Cortex of kidney (tissue), 1 donor: ENCODE measurements at places on chromosomes 7 and 10.

DNA sequence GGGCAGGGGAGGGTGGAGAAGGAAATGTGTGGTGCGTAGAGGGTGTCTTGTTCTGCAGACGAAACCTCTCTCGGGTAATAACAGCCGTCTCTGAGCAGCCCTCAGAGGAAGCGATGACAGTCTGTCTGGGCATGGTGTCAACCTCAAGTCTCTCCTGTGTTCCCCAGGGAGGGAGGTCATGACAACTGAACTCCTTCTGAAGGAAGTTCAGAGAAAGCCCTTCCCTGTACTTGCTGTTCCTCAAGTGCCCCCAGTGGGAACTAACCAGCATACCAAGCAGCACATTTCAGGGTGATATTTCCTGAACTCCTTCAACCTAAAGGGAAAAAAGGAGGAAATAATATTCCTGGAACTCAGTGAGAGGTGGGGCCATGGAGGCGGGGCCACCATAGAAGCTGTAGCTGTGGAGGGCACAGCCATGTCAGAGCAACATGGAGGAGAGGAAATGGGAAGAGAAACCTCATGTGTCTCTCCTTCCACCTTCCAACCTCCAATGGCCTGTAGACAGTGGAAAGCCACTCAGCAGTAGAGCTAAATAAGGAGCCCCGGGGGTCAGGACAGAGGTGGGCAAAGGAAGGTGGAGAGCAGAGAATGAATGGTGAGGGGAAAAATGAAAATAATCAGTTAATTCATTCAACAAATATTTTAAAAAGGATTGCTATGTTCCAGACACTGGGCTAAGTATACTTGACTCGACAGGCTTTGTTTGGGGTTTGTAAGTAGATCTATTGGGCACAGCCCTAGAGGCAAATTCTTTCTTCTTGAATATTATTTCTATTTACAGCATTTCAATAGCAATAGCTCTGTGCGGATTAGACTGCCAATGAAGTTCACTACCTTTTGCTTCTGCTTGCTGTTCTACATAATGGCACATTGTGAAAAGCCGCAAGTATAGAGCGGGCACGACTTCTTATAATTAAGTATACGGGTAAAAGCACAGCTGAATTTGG lies 61.0 kb upstream of the AOAH start:
- DNase-seq, result no peak

GRCh38 chr10:28457110-28457509 lies 75.8 kb upstream of the WAC start:
- DNase-seq, result no peak

DNA sequence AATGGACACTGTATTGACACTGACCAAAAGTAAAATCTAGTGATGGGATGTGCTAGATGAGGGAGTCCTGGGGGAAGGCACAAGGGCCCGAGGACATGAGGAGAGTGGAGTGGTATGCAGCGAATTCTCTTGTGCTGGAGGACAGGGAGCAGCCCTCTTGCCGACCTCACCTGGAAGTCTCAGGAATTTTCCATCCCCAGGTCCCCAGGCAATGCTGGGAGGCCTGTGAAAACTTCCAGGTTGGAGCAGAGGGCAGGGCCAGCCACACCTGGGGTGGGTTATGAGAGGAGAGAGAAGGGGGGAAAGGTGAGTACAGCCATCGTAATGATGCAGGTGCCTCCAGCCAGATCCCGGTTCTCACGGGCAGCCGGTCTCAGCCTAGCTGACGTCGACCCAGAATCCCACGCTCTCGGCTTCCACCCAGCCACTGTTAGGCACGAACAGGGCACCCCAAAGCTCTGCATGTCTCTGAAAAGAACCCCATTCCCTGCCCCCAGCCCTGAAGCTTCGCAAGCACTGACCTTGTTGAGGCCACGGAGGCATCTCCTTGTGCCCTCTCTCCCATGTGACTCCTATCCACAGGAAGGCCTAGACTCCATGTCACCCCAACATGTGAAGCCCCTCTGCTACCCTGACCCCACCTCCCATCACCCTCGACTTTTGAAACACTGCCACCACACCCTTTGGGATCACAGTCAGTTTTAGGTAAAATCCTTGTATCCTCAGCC lies 239.7 kb upstream of the MYO3A start:
- DNase-seq, result no peak

DNA sequence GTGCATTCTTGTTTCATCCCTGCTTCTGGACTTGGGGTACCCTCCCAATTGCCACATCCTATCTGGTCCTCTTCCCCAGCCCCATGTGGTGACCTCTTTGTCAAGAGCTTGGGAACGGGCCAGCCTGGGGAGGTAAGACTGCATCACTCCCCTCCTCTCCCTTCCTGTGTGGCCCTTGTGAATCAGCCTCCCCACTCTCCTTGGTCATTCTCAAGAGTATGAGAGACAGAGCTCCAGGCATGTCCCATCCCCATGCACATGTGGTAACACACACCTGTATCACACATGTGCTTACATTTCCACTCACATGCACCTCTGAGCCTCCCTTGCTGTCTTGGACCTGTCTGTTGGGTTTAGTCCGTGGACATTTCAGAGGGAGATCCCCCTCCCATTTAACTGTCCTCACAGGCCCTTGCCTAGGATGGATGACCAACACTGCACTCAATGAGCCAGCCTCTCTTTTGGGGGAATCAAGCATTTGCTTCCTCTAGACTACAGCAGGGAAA lies 2.6 kb downstream of the MRPL43 start:
- DNase-seq, result no peak

DNA sequence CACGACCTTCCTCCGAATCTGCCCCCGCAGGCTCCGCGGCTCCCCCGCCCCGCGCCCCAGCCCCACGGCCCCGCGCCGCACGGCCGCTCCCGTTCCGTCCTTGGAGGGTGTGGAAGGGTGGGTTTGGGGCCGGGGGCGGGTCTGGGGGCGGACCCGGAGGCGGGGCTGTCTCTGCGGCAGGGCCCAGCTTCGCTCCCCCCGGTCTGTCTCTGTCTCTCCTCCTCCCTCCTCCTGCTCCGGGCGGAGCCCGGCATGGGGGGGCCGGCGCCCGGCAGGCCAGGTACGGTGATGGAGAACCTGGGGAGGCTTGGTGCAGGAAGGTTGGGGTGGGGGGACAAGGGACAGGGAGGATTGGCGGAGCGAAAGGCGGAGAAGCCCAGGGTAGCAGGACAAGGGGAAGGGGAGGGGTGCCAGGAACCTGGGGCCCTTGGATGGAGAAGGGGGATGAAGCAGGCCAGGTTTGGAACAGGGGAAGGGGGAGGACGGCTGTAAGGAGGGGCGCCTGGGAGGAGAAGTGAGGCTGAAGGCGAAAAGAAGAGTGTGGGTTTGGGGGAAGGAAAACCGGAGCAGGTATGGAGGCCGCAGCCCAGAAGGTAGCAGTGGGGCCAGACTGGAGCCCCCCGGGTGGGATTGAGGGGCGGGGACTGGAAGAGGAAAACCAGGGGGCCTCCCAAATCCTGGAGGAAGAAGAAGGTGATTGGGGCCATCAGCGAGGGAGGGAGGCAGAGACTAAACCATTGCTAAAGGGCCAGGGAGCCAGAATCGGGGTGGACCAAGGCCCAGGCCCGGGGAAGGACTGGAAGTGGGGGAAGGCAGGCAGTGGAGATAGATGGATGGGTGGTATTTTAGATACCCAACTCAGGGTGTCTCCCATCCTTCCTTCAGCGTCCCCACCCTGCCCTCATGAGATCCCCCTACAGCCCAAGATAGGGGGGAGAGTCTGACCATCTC lies at the start of gene NYAP1:
TSS of gene NYAP1 (plus strand) at position 206 of the 951 bp plus-strand sequence. CDS start 1,385 bp downstream, outside the sequence.
- DNase-seq, result no peak

DNA sequence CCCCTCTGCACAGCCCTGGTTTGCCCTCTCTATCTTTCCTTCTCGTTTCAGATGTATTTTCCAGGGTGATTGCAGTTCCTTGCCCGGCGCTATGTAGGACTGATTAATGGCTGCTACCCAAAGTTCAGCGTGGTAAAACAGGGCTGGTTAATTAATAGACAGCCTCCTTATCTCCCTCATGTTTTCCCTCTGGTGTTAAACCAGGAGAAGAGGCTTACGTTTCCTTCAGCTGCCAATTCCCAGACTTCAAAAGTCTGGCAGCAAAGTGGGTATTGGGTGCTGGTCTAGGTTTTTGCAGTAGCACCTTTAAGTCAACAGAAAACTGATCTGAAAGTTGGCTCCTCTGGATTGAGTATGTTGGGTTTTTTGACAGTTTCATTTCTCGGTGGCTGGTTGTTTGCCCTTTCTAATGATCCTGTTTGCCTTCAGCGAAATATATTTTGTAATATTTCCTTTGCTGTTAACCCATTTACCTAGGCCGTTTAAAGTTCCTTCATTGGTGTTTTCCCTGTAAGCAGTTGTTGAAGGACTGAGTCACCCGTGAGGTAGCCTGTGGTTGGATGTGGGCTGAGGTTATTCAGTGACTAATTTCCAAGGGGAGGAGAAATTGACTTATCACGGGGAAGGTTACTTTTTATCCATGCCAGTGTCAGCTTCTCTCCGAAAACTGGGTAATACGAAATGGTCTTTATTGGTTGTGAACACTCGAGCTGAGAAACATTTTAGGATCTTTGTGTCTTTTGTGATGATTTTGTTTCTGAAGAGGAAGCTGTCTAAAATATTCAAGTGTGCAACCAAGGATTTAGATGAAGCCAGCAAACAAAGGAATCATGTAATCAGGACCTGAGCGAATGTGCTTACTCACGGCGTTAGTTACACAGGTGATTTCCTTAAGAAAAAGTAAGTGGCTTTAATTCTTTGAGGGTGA lies 257.2 kb downstream of the KIAA1217 start:
- no peak for DNase-seq

DNA sequence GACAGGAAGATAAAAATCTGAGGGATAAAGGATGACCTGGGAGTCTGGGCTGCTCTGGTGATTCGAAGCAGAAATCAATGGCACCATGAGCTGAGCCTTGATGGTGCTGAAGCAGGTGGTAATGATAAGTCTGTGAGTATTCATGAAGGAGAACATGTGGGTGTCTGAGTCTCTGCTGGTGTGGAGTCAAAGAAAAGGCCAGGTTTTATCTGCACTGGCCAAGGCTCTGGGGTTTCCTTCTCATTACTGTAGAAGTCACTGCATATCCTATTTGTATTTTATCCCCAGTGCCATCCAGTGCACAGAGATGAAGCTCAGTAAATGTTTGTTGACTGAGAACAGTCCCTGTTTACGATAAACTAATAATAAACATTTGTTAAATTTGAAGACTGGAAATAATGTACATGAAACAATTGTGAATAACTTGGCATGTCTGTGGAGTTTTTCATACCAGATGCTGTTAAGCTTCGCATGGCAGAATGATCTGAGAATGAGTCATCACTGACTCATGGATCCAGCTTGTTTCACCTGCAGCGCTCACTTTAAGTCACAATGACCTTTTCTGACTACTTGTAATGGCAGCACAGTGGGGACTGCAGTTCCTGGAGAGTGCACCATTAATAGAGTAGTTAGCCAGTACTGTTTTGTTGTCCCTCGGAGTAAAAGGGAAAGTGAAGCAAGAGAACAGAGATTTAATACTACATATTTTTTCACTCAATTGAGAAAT lies 538.5 kb downstream of the HTR7 start:
- no peak for DNase-seq

- no peak for DNase-seq
Measured at GRCh38 chr7:151238924-151239836, 6.9 kb downstream of the CHPF2 start.

- no peak for DNase-seq
Measured at GRCh38 chr7:34111031-34111430, 205.7 kb downstream of the BMPER start.

DNA sequence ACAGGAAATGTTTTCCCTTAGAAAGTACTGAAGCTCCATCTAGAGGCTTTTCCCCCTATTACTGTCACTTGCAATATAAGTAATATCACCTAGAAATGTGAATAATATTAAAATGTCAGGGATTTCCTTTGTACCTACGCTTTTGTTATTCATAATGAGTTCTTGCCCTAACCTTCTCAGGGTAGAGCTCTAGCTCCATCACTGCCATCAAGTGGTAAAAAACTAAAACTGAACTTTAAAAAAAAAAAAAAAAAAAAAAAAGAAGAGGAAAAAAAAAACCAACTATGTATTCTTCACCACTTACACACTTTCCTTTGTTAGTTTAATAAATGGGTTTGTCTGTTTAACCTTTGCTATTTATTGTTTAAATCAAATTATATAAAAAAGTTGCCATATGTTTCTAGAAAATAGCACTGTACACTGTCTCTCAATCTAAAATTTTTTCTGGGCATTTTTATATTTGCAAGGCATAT lies 49.9 kb downstream of the DNAJC1 start:
- DNase-seq, result no peak

GRCh38 chr10:127009366-127009765 lies 104.1 kb downstream of the DOCK1 start:
- DNase-seq, result no peak

DNA sequence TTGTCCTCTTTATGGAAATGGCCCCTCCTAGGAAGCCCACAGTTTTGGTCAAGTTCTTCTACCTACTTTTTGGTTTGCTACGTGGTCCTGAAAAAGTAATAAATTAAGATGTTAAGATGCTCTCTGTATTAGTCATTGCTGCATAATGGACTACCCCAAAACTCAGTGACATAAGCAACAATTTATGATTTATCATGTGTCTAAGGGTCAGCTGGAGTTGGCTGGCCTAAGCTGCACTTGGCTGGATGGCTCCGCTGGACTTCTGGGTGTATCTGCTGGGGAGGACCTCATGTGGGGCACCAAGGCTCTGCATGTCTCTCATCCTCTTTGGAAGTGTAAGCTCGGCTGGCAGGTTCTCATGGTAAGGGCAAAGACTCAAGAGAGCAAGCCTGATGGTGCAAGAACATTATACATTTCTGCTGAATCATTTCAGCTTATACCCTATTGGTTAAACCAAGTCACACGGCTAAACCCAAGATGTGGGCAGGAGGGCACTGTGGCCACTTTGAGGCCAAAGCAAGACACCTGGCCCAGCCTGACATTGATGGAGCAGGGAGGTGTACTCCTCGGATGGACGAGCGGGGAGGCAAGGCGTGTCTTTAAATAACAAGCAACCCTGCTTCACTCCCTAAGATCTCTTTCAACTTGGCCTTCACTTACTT lies 47.7 kb downstream of the TBXAS1 start:
- no peak for DNase-seq

DNA sequence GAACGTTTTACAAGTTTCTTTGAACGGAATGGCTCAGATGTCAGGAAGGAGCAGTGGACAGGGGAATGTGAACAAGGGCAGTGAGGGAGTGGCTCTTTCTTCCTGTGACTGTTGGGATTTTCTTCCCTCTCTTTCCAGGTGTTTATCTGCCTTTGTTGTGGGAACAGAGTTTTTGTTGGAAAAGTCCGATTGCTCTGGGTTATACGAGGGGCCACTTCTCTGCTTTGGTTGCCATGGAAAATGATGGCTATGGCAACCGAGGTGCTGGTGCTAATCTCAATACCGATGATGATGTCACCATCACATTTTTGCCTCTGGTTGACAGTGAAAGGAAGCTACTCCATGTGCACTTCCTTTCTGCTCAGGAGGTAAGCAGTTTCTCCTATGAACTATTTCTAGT lies 41.4 kb downstream of the ZRANB1 start:
- DNase-seq, result no peak
